ENCODE measurements at places on chromosomes 1 and 21.

DNA sequence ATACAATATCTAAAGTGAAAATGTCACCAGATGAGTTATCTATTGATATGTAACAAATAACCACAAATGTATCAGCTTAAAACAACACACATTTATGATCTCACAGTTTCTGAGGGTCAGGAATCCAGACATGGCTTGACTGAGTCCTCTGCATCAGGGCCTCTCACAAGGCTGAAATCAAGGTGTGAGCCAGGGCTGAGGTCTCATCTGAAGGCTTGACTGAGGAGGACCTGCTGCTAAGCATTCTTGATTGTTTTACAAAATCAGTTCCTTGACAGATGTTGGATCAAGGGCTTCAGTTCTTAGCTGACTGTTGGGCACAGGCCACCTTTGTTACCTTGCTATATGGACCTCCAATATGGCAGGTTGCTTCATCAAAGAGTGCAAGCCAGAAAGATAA, 483.7 kb downstream of the CAMTA1 start:
- no peak for DNase-seq

- no peak for DNase-seq
These were observed 5.3 kb downstream of the STUM start for GRCh38 chr1:226553924-226554282.

- no peak for DNase-seq
These were observed 61.7 kb upstream of the DNAJC6 start for GRCh38 chr1:65247419-65248359.

GRCh38 chr1:4404854-4405590, 249.4 kb upstream of the AJAP1 start:
- DNase-seq, result no peak

GRCh38 chr1:119318466-119319309, 49.9 kb upstream of the HAO2 start:
- no peak for DNase-seq

DNA sequence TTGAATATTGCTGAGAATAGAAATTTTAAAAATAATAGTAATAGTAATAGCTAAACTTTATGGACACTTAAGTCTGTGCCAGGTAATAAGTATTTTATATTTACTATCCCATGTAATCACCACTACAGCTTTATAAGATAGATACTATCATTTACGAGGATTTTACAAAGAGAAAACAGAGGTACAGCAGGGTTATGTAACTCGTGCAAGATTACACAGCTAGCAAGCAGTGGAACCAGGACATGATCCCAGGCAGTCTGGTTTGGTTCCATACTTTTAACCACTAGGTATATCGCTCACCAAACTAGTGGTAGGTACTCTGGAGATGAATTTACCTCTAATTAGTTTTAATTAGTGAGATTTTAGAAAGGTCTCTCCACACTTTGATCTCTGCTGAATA, 42.5 kb downstream of the SPAG17 start:
- no peak for DNase-seq

DNA sequence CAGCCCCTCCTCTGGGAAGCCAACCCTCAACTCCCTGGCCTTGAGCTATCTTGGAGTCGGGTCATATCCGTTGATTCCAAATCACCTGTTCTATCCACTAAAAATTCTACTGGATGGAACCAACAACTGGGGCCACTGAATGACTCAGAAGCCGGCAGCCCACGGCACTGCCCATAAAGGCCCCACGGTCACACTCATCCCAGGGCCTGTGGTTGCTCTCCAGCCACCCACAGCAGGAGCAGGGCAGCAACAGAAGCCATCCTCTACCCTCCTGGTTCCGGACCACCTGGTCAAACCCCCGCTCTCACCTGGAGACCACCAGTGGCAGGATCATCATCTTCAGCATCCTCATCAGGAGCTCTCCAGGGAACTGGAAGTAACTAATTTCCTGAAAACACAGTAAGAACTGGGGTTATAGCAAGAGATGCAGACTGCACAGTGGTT, 8.4 kb downstream of the SLC1A7 start:
- no peak for DNase-seq

DNA sequence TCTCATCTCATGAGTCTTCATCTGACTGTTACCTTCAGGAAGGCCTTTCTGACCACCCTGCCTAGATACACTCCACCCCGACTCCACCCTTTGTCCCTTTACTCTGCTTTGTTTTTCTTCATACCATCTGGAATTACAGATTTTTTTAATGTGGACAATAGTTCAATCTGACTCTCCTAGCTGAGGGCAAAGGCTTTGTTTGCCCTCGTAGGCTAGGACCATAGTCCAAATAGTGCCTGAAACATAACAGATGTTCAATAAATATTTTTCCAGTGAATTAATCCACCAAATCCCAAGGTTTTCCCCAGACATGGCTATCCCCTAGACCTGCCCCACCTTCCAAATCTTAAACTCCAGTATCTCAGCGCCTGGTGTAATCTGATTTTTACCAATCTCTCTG, 176.5 kb upstream of the GJB5 start:
- DNase-seq, result no peak

- DNase-seq, result no peak
These were observed 5.1 kb downstream of the ZNF362 start for GRCh38 chr1:33261344-33261743.

DNA sequence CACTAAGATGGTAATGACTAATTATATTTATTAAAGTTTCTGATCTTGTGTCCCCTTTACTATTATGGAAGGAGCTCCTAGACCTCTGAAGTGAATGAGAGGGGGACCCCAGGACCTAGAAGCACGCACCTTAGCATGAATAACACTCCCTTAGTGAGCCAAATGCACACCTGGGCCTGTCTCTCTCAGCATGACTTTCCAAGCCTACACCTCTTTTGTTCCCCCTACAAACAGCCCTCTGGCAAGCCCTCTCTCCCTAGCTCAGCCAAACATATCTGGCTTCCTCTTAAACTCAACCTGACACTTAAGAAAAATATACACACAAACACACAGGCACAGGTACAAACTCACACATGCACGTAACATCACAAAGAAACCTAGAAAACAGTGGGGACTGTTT, 7.3 kb upstream of the CTH start:
- no peak for DNase-seq

- no peak for DNase-seq
These were observed 72.0 kb upstream of the FAM20B start for GRCh38 chr1:178953538-178954324.

DNA sequence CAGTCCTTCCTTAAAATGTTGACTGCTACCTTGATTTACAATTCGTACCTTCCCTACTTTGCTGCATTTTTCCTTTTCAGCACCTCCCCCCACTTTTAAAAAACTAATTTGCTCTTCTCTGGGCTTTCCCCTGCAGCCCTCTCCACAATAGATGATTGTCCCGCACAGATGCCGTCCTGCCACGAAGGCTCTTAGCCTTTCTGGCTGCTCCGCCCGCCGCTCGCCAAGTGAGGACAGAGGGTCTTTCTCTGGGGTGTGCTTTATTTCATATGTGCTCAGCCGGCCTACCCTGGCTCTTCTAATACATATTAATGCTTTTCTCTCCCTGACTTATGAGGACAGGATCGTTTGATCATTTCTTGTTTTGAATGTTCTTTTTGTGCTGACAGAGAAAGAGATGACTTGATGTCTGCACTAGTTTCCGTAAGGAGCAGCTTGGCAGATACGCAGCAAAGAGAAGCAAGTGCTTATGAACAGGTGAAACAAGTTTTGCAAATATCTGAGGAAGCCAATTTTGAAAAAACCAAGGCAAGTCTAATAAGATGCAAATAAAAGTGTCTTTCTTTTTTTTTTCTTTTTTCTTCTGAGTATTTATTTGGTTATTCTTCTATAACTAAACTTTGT, 60.6 kb downstream of the SDCCAG8 start:
- no peak for DNase-seq

- DNase-seq, result no peak
These were observed 172.7 kb downstream of the BARHL2 start for GRCh38 chr1:90544356-90544755.

DNA sequence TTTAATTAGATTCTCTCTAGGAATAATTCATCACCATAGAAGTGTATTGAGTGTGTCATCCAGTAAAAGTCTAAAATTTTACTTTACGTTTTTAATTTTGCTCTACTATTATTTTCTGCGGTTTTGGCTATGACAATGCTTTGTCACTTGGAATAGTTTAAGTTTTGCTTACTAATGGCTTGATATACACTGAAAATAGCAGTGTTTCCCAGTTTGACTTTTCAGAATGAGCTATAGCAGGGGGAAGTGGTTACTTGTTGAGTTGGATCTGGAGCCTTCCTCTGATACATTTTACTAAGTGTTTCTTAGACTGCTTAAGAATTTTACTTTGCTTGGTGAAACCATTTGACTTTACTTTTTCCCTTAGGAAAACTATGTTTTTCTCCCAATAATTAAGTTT, 5.0 kb downstream of the DNAJC16 start:
- no peak for DNase-seq

DNA sequence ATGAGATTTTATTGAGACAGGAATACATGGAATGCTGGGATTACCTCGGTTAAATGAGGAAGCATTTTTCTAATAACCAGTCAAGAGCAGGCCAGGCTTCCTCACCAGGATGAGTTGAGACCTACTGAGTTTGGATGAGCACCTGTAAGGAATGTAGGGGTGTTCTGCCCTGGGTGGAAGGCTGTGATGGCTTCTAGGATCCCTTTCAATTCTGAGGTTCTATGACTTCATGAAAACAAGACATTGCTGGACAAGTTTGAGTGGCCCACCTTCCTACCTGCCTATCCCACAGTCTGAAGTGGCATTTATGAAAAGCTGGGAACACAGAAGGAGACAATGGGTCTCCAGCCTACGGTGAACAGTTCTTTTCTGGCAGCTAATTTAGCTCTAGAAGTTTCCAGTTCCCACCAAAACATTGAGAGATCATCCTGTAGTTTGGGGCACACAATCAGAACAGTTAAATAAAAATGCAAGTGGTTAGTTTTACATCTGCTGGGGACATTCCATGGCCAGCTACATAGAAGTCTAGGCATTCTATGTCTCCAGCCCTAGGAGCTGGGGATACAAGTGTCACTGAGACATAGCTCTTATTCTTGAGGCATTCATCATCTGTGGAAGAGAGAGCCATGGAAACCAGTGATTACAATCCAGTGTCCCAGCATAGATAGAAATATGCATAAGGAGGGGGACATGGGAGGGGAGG, 51.3 kb upstream of the TSPAN2 start:
- DNase-seq, result no peak

- DNase-seq, result no peak
These were observed 20.6 kb downstream of the PYHIN1 start for GRCh38 chr1:158951956-158952355.

GRCh38 chr1:8903908-8904650, 25.6 kb upstream of the ENO1 start:
- no peak for DNase-seq

DNA sequence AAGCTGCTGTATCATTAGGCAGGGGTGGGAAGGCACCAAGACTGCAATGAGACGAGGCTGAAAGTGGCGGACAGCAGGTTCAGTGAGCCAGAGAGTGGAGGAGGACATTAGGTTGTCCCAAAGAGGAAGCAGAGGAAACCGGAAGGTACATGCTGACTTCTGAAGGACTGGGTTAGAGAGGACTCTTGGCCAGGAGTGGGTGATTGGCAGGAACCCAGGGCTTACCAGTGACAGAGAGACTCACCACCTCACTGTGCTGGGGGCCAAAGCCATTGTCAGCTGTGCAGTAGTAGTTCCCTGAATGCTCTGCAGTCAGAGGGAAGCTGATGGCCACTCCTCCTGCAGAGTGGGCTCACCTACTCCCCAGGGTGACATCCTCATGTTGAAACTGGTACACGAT, 41.9 kb upstream of the FCRL4 start:
- DNase-seq, result no peak

GRCh38 chr1:59156051-59156450, 140.8 kb upstream of the FGGY start:
- DNase-seq, result no peak

DNA sequence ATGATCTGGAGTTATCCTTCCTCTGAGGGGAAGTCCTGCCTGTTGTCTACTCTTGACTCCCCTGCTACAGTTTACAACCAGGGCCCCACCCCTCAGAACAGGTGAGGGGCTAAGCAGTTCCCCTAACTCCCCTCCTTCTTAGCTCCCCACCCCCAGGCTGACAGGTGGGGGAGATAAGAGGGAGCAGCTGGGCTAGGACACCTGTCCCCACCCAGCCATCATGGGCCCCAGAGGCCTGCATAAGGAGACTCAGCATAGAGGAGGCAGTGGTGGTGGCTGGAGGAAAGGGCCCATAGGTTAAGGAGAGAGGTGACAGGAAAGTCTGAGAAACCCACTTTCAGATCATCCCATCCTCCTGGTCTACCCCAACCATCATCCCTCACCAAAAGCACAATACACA, 6.8 kb downstream of the MEF2D start:
- no peak for DNase-seq

GRCh38 chr1:199282751-199283305, 644.0 kb downstream of the PTPRC start:
- DNase-seq, result no peak

GRCh38 chr21:32457360-32457840, 44.9 kb downstream of the EVA1C start:
- DNase-seq, result no peak

- no peak for DNase-seq
These were observed 39.7 kb upstream of the MAP10 start for GRCh38 chr1:232765542-232765941.

DNA sequence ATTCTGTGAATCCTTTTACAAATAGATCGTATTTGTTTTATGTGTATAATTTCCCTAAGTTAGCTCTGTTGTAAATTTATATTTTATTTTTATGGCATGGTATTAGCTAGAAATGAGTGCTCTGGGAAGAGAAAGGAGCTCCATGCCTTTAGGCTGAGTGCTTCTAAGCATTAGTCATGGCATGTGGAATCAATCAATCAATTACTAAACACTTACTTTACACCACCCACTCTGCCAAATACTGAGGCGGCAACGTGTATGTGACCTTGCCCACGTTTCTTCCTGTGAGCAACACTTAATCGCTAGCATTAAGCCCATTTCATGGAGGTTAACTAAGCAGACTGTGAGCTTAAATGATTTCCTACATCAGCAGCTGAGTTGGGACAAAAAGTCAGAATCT, 7.2 kb upstream of the BECN2 start:
- DNase-seq, result no peak

GRCh38 chr1:20343149-20343937, 52.7 kb downstream of the VWA5B1 start:
- DNase-seq, result no peak

DNA sequence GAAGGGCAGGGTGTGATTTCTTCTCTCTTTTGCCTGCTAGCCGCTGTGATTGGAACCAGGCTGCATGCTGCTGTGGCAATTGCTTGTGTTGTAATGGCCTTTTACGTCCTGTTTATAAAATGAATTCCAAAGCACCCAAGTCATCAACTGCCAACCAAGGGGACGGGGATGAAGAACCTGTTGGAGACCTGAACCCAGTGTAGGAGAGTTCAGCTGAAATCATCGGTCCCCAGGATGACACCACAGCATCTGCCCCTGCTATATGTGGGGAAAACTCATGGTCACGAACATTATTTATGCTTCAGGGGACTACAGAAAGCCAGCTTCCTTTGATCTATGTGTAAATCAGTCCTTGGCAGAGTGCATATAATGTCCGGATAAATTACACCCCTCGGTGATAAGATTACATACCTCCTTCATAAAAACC, 3.8 kb downstream of the TMEM167B start:
- DNase-seq, result no peak

Data from stimulated activated CD8-positive, alpha-beta memory T cell treated with anti-CD3 and anti-CD28 coated beads, Interleukin-7, amount 100 ng/mL, for 24 hours (primary cell).